ENCODE measurements at places on chromosomes 6 and 20.

- DNase-seq: no peak
Observed at GRCh38 chr6:116280161-116280932, 617 bp upstream of the TSPYL1 start.

DNA sequence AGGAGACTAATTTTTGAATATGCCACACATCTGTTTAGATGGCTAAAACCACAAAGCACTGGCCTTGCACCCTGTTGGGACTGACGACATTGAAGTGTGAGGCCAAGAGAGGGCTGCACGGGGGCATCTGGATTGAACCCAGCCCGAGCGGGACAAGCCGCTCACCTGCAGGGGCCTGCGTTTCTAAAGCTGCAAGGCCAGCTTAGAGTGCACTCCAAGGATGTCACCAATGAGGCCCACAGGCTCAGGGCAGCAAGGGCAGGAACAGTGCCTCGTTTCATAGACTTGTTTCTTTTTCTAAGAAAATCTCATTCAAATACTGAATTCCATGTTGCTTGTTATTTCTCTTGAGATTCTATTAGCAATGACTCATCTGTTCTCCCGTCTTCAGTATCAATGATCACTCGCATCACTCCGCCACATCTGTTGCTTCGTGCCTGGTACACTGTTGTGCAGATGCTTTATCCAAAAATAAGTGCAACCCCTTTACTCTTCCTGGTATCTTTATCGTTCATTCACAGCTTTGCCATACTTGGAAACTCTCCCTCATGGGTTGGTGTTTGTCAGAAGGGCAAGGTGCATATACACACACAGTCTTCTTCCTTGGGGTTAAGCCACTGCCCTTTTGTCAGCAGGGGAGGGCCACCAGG lies 120.1 kb downstream of the IRF4 start:
- DNase-seq: no peak

DNA sequence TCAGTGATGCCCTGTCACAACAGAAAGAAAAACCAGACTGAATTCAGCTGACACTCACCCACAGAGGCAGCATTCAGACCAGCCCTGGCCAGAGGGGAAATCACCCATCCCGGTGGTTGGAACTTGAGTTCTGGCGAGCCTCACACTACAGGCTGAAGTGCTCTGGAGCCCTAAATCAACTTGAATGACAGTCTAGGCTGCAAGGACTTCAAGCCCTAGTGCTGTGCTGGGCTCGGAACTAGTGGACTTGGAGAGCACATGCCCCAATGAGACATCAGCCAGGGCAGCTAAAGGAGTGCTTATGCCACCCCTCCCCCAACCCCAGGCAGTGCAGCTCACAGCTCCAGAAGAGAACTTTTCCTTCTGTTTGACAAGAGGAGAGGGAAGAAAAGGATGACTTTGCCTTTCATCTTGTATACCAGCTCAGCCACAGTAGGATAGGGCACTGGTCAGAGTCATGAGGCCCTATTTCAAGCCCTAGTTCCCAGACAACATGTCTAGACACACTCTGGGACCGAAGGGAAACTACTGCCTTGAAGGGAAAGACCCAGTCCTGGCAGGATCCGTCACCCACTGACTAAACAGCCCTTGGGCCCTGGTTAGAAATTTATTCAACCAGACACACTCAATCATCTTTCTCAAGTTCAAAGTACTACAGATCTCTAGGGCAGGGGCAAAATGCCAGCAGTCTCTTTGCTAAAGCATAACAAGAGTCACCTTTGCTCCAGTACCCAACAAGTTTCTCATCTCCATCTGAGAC lies 43.2 kb upstream of the PNRC1 start:
- no peak for DNase-seq

- DNase-seq: no peak
Observed at GRCh38 chr6:71239694-71240093, 48.9 kb upstream of the OGFRL1 start.

DNA sequence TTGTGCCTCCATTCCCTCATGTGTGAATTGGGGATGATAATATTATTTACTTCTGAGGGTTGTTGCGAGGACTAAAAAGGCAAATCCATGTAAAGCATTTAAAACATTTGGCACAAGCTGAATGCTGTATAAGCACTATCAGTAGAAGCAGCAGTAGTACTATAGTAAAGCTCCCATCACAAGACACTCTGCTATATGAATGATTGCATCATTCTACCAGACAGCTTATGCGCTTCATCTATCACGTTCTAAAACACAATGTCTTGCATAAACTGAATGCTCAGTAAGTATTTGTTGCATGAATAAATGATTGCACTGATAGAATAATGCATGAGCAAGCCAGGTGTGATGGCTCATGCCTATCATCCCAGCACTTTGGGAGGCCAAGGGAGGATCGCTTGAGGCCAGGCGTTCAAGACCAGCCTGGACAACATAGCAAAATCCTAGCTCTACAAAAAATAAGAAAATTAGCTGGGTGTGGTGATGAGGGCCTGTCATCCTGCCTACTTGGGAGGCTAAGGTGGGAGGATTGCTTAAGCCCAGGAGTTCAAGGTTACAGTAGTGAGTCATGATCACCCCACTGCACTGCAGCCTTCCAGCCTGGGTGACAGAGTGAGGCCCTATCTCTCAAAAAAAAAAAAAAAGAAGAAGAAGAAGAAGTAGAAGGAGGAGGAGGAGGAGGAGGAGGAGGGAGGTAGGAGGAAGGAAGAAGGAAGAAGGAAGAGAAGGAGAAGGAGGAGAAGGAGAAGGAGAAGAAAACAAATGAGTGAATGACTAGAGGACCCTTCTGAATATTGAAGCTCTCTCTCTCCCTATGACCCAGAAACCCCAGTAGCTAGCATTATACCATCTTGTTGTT lies 50.0 kb upstream of the FOXO3 start:
- DNase-seq: no peak

DNA sequence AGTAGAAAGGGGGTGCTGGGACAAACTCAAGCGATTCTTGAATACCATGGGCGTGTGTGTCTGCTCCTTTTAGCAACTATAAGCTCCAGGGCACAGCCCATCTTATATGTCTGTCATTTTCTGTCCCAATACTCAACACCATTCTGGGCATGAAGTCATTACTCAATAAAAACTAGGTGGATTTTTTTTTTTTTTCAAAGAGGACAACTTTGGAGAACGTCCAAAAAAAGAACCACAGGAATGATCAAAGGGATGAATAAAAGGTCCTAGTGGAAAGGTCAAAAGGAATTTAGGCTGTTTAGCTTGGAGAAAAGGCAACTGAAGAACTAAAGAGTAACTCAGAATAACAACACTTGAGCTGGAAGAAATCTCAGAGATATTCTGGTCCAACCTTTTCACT lies 24.4 kb downstream of the UQCC1 start:
- DNase-seq: no peak

DNA sequence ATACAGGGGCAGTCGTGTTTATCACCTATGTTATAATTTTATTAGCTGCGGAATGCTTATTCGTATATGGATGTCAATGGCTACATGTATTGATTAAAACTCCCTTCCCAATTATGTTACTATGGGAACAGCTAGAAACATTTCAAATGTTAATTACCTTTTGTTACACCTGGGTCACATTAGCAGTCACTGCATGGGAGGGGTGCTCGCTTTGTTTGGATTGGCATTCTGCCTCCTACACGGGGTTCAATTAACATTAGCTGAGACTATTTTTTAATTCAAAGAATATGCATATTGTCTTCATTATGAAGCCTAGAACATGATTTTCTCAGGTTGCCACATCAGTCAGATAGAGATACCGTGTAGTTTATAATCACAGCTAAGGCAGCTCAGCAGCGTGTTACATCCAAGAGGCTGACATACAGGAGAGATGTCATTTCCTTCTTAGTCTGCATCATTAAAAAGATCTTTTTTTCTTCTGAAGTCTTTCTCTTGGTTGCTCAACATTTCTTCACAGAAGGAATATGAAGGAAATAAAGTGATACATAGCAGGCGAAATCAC lies 76.2 kb upstream of the RPS6KA2 start:
- DNase-seq: no peak

- no peak for DNase-seq
Observed at GRCh38 chr6:139888681-139889122, 514.3 kb upstream of the CITED2 start.
